Chondrocyte (in vitro differentiated cells): ENCODE measurements at places on chromosomes 13 and 19. TPM values are rescaled to one million over a fixed set of nuclear protein-coding genes. Genes with fewer than 3 reads are reported as not detected.

Gene ZNF540
- total RNA-seq: 1.3 to 3.2 TPM (median 1.4 TPM) in 3 replicates

Gene SPHK2
- 18.6 to 26.5 TPM (median 20.7 TPM) in 3 replicates for total RNA-seq

Gene RUVBL2
- total RNA-seq: 45.3 to 72.5 TPM (median 47.7 TPM) in 3 replicates

Gene ZNF556
- total RNA-seq: not detected in 3 replicates

Gene KLK2
- not detected in 3 replicates for total RNA-seq

Gene OR4F17
- not detected in 3 replicates for total RNA-seq

Gene CASP14
- not detected in 3 replicates for total RNA-seq

Gene FLT1
- total RNA-seq: 0.60 to 1.5 TPM (median 0.65 TPM) in 3 replicates

Gene NRTN
- total RNA-seq: 0.54 to 0.77 TPM in 2 of 3 replicates, not detected in the other

Gene PEG3
- not detected in 3 replicates for total RNA-seq

Gene TSHZ3
- total RNA-seq: 15.3 to 23.3 TPM (median 17.0 TPM) in 3 replicates

Gene ACER1
- total RNA-seq: not detected in 3 replicates

Gene ZNF525
- total RNA-seq: 5.9 to 6.9 TPM (median 6.4 TPM) in 3 replicates

Gene ZNF541
- total RNA-seq: not detected in 3 replicates

Gene CNMD
- total RNA-seq: not detected in 3 replicates

Gene KLHL1
- total RNA-seq: not detected in 3 replicates

Gene CEACAM20
- not detected in 3 replicates for total RNA-seq

Gene ATP4B
- total RNA-seq: not detected in 3 replicates

Gene PDX1
- total RNA-seq: not detected in 3 replicates

Gene EDDM13
- not detected in 3 replicates for total RNA-seq
